Fibroblast of skin of scalp (primary cell): ENCODE measurements at places on chromosomes 4 and X.

- DNase-seq: no peak
Observed at GRCh38 chrX:154733066-154733425, 17.8 kb downstream of the GAB3 start.

- peak; percentile 57 for DNase-seq
Observed at GRCh38 chrX:29024871-29025270, 437.6 kb downstream of the IL1RAPL1 start.

- peak; percentile 80 for DNase-seq
Observed at GRCh38 chr4:184384056-184384809, 90.1 kb downstream of the IRF2 start.

DNA sequence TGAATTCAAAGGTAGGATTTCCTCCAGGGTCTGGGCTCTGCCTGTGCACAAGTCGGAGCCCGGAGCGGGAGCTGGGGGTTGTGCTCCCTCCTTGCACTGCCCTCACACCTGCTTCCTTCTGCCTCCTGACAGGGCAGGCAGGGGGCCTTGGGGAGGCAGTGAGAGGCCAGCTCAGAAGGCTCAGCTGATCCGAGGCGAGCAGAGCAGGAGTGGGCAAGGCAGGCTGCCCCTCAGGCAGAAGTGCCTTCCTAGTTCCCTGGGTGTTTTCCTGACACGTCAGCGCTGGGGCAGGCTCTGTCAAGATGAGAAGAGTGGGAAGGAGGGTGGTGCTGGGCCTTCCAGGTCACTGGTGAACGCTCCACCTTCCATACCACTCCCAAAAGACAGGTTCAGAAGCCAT, 5.5 kb upstream of the IRAK1 start:
- no peak for DNase-seq

- no peak for DNase-seq
Observed at GRCh38 chr4:36884151-36884550, 360.4 kb upstream of the NWD2 start.

DNA sequence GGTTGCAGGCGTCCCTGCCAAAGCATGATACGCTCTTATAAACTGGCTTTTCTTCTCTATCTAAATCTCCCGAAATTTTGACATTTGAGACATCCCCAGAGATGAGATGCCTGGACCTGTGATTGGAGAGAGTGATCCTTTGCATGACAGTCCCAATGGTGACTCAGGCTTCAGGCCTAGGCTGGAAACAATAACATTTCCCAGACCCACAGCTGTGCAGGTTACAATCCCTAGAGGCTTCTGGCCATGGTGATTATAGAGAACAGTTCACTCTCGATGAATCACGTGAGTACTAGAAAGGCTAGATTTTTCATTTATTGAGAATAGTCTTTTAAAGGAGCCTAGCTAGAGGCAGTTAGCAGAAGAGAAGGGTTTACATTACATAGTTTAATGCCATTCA, 75.9 kb downstream of the SPATA18 start:
- DNase-seq: peak; percentile 66

DNA sequence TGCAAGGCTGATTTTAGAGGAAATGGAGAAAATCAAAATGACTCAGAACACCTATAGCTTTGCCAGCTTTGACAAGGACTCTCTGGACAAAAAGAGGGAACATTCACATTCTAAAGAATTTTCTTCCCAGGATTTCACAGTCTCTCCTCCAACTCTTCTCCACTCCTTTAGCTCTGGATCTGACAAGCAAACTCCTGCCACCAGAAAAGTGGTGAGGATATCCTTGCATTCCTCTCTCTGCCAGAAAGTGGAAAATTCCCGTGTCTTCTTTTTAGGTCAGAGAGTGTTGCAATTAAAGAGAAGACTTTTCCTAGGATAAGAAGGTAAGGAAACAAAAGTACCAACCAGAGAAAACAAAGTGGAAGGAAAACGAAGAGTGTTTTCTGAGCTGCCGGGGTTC, 16.1 kb upstream of the PDGFRA start:
- no peak for DNase-seq

- DNase-seq: no peak
Observed at GRCh38 chr4:78624048-78624447, 72.5 kb downstream of the ANXA3 start.

DNA sequence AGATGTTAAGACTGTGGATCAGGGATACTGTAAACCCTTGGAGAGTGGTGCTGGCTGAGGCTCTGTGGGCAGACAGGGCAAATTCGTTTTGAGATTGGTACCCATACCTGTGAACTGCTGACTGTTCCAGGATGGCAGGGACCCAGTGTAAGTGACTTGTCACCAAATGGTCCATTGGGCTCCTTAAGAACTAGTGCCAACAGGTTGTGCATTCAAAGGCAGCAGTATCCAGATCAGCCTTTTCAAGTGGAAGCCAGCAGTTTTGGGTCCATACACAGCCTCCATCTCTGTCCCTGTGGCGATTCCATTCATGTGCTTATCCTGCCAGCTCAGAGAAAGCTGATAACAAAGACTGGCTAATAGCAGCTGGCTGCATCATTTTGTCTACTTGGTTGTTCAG, 84.0 kb upstream of the SCOC start:
- DNase-seq: no peak

DNA sequence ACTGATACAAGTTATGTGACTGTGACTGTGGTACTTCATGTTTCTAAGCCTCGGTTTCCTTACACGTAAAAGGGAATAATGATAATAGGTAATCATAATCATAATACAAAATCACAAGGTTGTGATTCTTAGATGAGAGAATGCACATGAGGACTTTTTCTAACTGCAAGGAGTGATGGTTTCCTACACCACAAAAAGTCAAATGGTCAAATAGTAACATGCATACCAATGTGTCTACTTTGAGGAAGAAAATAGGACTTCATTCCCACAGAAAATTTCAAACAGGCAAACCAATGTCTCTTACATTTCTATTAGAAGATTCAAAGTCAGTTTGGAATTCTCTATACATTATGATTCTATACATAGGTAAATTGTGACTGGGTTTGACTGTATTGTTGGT, 368.7 kb upstream of the FTHL17 start:
- no peak for DNase-seq

DNA sequence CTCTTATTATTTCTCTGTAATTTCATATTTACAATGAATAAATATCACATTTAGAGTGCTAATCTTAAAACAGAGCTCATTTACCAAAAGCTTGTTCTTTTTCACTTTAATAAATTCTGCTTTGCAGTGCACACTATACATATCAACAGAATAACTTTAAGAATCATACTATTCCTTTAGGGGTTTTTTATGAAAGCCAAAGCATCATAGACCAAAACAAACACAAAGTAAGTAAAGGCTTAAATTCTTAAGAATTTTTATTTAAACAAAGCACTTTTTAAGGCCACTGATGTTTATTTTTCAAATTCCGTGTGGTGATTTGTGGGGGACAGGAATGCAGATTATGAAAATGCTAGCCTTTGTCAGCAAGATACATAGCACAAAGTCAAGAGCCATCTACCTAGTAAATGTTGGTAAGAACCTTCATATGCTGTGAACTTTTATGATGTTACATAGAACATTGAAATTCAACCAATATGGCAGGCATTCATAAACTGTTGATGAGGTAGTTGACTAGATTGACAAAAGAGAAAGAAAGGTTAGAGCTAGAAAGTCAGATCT, 17.8 kb downstream of the TIGD2 start:
- DNase-seq: peak; percentile 59

- DNase-seq: no peak
Observed at GRCh38 chr4:105068516-105068915, 78.2 kb upstream of the TET2 start.

- peak; percentile 2 for DNase-seq
Observed at GRCh38 chr4:22462688-22463087, 53.2 kb downstream of the ADGRA3 start.

- no peak for DNase-seq
Observed at GRCh38 chrX:115226929-115227328, 7.0 kb downstream of the LRCH2 start.

- no peak for DNase-seq
Observed at GRCh38 chrX:141632124-141632523, 42.6 kb downstream of the SPANXA2 start.

DNA sequence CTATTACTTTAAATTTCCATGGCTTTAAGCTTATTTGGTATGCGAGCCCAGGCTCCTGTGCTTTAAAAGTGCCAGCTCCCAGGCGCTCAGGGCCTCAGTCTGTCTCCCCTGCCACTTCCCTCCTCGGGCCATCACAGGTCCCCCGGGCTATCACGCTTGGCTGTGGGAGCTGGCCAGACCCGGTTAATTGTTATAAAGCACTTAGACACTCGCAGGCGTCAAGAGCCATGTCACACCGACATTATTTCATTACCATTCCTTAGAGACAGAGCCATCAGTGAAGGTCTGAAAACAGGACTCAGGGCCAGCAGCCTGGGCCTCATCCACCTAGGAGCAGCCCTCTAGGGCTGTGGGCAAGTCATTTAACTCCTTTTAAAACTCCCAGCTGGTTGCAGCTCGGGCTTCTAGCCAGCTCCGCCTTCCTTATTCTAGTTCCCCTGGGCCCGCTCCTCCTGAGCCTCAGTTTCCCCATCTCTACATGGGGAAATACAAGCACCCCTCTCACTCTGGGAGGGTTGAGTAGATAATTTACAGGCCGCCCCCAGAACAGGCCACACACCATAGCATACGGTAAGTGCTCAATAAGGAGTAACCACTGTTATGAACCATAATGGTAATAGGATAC, 99.0 kb downstream of the HMX1 start:
- no peak for DNase-seq

DNA sequence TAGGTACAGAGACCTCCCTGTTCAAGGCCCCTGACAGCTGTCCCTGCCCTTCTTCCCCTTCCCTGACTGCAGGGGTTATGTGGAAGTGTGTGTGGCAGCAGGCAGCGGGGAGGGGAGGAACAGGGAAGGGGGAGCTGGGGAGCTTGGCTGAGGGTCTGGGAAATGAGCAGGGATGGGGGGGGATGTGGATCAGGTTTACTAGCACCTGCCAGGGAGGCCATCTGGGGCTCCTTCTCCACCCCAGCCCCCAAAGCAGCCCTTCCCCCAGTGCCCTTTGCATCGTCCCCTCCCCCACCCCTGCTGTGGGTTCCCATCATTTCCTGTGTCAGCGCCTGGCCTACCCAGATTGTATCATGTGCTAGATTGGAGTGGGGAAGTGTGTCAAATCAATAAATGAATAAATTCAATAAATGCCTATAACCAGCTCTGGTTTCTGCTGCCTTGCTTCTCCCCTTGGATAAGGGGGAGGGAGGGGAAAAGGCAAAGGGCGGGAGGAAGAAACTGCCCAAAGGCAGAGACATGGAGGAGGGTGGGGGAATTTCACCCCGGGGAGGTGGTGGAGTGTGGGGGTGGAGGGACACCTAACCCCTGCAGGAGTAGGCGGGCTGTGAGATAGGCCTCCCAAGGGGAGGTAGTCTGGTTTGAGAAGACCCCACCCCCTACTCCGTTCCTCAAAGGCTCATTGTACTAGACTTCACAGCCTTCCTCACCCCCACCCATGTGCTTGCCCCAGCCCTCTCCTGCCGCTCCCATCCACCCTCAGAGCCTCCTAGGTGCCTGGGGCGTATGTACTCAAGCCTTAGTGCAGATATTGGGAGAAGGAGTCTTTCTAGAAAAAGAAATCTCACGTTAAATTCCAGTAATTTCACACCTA, 3.2 kb downstream of the CXorf65 start:
- DNase-seq: no peak

- DNase-seq: peak; percentile 69
Observed at GRCh38 chr4:77636902-77637301, 31.3 kb downstream of the CXCL13 start.

DNA sequence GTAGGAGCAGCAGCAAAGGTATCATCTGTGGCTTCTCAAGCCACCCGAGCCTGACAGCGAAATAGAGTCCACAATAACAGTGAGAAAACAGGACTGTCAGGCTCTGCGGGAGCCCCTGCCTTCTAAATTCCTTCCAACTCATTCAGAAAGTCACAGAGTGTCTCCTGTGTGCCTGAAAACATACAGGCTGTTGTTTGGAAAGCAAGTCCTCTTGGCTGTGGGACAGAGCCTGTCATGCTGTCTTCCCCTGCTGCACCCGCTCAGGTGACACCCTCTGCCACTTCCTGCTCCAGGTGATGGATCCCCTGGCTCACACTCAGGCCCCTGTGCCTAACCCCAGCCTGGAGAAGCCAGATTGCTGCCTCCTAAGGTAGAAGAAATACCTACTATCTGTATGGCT, 152.3 kb downstream of the RAB28 start:
- no peak for DNase-seq

GRCh38 chr4:24595659-24596058, 11.3 kb upstream of the DHX15 start:
- no peak for DNase-seq

- peak; percentile 6 for DNase-seq
Observed at GRCh38 chr4:42151568-42152506, 618 bp downstream of the BEND4 start.

GRCh38 chrX:34562006-34562405, 95.1 kb downstream of the TMEM47 start:
- DNase-seq: no peak

- no peak for DNase-seq
Observed at GRCh38 chrX:106698693-106699092, 27.8 kb upstream of the RNF128 start.

GRCh38 chr4:165602621-165603020, 223.8 kb downstream of the CPE start:
- no peak for DNase-seq

DNA sequence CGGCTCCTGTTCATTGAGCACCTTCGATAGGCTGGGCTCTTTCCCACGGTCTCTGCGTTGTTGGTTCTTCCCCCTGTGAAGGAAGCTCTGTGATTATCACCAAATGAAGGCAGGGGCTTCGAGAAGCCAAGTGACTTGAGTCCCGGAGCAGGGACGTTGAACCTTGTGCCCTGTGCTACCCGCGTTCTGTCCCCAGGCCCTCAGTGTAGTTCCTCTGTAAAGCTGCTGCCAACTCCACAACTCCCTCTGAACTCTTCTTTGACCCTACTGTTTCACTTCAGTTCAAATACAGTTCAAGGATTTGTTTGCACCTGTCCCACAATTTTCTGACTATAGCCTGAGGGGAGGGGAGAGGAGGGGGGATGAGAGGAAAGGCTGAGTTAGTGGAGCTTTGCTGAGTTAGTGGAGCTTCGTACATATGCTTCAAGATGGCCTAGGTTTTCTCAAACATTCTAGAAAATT, 635 bp upstream of the PHF8 start:
- no peak for DNase-seq

DNA sequence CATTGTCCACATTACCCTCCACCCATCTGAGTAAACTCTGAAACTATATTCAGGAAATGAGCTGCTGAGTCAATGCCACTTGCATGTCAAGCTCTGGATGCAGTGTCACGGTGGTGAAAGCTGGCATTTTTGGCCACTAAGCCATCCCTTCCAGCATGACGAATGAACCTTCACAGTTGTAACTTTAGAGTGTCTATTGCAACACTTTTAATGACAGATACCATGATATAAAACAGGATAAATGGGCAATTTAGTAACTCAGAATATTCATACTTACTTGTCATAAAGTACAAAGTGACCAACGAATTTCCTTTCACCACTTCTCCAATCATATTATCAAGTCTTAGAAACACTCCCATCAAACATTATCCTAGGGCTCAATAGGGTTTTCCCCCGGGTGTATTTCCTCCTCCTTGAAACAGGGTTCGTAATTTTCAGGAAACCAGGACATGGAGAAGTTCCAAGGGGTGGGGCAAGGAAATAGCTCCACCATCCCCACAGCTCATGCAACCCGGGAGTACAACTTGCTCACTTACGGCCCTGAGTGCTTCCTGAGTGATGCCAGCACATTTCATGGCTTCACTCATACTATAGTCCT, 73.1 kb downstream of the MTHFD2L start:
- peak; percentile 94 for DNase-seq

- DNase-seq: no peak
Observed at GRCh38 chr4:20176881-20177280, 74.8 kb upstream of the SLIT2 start.

- peak; percentile 93 for DNase-seq
Observed at GRCh38 chr4:105978684-105979296, 83.5 kb downstream of the NPNT start.
